ENCODE measurements at places on chromosomes 12 and 14.

DNA sequence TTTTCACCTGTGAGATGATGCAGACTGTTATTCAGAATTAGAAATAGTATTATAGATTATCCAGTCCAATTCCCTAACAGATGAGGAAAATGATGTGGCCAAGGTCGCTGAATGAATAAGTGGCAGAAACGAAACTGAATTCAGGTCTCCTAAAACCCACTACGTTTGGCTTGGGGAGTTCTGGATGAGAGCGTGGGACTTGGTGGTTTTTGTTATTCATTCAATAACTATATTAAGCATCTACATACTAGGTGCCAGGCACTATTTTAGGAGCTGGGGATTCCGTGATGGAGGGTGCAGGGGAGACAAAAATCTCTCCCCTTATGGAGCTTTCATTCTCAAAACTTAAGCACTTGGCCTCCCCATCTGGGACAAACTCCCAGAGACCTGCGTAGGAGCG is 813 bp upstream of the CCDC184 start:
- no peak for DNase-seq

DNA sequence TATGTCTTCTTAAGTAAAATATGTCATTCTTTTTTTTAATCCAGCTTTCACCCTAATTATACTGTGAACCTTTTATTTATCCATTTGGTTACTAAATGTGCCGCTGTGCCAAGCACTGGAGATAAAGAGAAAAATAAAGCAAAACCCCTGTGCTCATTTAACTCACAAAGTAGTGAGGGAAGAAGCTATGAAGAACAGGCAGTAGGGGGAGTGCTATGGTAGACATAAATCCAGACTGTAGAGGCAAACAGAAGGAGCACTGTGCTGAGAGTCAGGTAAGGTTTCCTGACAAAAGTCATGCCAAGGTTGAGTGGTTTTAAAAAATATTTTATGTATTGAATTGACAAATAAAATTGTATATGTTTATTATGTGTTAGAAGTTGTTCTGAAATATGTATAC is 188.5 kb upstream of the SYT10 start:
- no peak for DNase-seq

- DNase-seq, result no peak
Observed at GRCh38 chr12:130633771-130634170, 82.3 kb downstream of the RIMBP2 start.

GRCh38 chr12:93244514-93245077 is 133.1 kb upstream of the NUDT4 start:
- DNase-seq, result no peak

DNA sequence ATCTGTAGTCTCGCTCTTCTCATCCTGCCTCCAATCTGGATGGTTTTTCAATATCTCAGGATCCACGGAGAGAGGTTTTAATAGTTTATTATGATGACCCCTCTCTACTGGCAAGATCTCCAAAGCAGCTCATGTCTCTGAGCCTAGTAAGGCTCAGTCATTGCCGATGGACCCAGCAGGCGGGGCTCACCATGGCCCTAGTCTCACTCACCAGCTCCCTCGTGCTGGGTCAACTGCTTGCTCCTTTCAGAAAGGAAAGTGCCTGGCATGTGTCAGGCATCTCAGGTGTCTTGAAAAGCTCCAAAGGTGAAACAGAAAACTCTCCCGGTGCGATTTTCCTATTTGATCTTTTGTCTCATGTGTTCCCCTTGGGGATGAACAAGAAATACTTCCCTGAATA is 179.0 kb downstream of the CALM1 start:
- DNase-seq, result no peak

GRCh38 chr12:89067421-89068187 is 284.7 kb downstream of the DUSP6 start:
- no peak for DNase-seq

DNA sequence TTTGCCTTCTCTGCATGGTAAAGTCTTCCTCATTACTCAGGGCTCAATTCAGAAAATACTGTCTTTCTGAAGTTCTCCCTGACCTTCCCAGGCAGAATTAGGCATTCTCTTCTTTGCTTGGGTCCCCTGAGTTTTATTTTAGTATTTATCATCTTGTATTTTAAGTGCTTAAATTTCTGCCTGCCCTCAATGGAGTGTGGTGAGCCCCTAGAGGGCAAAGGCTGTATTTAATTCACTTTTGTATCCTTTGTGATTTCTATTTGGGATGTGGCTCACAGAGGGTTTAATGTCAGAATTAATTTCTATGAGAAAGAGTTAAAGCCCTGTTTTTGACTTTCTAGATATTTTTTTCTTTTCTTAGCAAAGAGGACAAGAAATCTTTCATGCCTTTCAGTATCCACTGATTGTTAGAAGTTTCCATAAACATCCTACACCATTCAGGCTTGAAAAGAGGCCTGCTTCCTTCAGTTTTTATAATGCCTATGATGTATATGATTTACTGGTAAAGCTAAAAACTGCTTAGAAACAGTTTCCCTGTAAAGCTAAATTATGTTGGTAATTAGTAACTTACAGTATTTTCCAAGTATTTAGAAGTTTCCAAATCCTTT is 55.6 kb upstream of the PTPRB start:
- peak; percentile 8 for DNase-seq

DNA sequence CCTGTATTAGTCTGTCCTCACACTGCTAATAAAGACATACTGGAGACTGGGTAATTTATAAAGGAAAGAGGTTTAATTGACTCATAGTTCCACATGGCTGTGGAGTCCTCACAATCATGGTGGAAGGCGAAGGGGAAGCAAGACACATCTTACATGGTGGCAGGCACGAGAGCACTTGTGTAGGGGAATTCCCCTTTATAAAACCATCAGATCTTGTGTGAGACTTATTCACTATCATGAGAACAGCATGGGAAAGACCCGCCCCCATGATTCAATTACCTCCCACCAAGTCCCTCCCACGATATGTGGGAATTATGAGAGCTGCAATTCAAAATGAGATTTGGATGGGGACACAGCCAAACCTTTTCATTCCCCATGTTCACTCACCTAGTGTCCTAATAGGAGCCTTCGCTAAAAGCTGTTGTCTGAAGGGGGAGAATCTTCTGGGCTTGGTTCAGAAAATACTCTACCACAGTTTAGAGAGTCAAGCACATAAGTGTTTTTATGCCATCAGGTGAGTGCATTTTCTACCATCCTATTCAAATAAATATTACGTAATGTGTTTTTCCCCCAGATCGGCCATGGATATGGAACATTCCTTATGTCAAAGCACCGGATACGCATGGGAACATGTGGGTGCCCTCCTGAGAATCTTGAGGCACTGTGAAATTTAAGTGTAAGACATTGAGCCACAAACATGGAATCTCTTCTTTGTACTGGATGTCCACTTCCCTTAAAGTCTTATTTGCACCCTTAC is 19.1 kb upstream of the KCNK13 start:
- DNase-seq, result no peak

DNA sequence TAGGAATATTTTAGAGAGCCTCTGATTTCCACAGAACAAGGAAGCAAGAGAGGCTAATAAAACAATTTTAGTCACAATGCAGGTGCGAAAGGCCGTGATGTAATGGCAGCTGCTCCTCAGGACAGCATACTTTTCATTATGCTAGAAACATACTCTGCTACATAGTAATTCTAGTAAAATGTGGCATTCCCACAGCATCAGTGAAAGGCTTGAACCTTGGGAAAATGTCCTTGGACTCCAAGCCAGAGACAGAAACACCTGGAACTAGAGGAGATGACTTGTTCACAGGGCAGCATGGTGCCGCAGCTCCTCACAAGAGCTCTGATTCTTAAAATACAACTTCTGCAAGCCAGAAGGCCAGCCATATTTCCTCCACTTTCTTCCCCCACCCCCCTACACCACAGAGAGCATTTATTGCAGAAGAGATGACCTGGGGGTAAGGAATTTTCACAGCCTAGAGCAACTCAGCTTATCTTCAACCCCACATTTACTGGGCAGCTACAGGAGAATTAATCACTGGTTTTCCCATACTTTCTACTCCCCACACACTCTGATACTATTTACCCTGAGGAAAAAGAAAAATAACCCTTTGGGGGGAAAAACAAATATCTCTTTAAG is 15.8 kb downstream of the ABCC9 start:
- DNase-seq, result no peak

GRCh38 chr12:128767518-128767917 is 56.2 kb downstream of the SLC15A4 start:
- DNase-seq, result no peak

- no peak for DNase-seq
Observed at GRCh38 chr12:75754141-75754540, 242.7 kb upstream of the KRR1 start.

GRCh38 chr12:6090803-6091202 is 33.7 kb downstream of the VWF start:
- no peak for DNase-seq
